ENCODE measurements at places on chromosomes 2 and 18.
A peak's percentile ranks its signal among the peaks of the same experiment; 100 is the strongest.

DNA sequence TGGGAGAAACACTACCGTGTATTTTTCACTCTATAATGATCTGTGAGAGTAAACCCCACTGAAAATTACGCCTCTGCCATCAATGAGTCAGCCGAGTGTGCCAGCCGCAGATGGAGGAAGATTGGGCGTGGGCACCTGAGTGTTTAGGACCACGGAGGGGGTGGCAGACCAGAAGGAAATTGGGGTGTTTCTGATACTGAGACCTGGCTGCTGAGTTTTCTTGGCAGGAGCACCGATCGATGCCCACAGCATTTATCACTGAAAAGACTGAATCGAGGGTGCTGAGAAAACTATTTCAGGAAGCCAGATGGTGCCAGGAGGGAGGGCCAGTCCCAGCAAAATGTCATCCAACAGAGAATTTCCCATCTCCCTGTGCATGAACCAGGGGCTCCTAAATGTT, 91.9 kb upstream of the TPO start:
- no peak overlapping the region for H3K4me3 ChIP-seq
- no peak overlapping the region for H3K27ac ChIP-seq
- no peaks in the 10 kb centered on the region for H3K4me1 ChIP-seq
- H3K36me3 ChIP-seq, result no peaks in the 10 kb centered on the region
- H3K27me3 ChIP-seq, result no peaks in the 10 kb centered on the region
- no peak for DNase-seq

GRCh38 chr2:169828141-169828811, 1.0 kb downstream of the UBR3 start:
- peak overlapping the region; percentile 88 for H3K4me3 ChIP-seq
- no peaks in the 10 kb centered on the region for H3K27me3 ChIP-seq
- peak overlapping the region; percentile 92 for H3K27ac ChIP-seq

DNA sequence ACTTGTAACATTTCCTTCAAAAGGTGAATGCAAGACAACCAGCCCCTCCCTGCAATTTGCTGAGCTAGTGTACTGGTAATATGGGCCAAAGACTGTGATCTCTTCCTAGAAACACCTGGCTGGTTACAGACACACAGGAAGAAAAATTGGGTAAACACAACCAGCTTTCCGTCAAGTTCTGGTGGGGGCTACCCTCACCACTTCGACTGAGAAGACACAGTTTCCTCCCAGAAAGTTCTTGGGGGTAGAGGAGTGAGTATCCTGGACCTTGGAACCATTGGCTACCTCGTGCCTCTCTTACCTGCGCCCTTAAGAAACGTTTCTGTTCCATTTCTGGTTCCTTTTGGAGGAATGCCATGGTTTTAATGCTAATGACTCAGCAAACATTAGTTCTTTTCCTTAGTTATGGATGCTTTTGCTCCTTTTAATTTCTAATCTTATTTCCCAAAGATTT, 120.9 kb upstream of the DLX2 start:
- H3K27ac ChIP-seq, result no peak overlapping the region
- H3K4me1 ChIP-seq, result no peaks in the 10 kb centered on the region
- no peak overlapping the region for H3K4me3 ChIP-seq
- H3K36me3 ChIP-seq, result no peaks in the 10 kb centered on the region

GRCh38 chr2:1360557-1361250, 52.6 kb upstream of the TPO start:
- H3K36me3 ChIP-seq, result no peaks in the 10 kb centered on the region
- H3K4me3 ChIP-seq, result no peak overlapping the region
- H3K27me3 ChIP-seq, result no peaks in the 10 kb centered on the region
- DNase-seq, result no peak
- no peak overlapping the region for H3K27ac ChIP-seq

DNA sequence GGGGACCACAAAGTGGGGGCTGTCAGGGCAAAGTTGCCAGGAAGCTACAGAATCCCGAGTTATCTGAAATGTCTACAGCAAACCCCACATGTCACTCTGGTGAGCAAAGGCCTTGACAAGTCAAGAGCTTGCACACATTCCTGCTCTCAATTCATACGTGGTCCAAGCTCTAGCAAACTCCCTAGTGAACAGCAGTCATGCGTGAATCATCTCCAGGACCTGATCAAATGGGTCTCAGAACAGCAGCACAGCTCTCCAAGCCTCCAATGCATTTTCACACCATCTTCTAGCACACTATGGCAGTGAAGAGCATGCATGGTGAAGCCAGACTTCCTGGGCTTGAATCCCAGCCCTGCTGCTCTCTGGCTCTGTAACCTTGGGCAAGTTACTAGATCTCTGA, 68.5 kb downstream of the MYO5B start:
- DNase-seq, result no peak
- H3K27ac ChIP-seq, result no peak overlapping the region
- H3K4me3 ChIP-seq, result no peak overlapping the region

DNA sequence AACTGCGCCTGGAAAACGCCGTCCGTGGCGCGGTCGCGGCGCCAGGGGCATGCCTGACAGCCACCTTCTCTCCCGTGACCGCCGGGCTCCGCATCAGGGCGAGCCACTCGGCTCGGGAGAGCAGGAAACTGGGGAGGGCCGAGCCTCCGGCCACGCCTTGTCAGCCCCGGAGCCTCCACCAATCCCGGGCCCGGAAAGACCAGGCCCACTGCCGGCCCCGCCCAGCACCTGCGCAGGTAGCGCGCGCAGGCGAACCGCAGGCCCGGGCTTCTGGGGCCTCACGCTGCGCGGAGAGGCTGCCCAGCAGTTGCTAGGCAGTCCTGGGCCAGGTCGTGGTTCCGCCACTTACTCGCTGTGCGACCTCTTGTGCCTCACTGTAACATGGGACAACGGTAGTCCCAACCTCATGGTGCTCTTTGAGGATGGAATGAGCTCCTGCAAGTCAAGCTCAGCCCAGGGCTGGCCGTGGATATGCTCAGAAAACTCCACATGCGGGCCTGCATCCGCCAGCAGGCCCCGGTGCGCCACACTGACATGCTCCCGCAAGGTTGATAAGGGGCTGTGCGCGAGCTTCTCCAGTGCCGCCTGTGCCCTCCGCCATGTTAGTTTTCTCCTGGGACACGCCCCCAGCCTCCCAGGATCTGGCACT, 97.1 kb downstream of the INHBB start:
- no peak for DNase-seq
- H3K27me3 ChIP-seq, result peaks cover 6% of the 10 kb centered on the region
- peaks cover 15% of the 10 kb centered on the region for H3K4me1 ChIP-seq
- no peaks in the 10 kb centered on the region for H3K36me3 ChIP-seq
- H3K27ac ChIP-seq, result no peak overlapping the region
